Activated T-helper 1 cell treated with Interleukin-2 at 50 U/mL for 16 hours (primary cell): ENCODE measurements at places on chromosomes 7 and 10.

DNA sequence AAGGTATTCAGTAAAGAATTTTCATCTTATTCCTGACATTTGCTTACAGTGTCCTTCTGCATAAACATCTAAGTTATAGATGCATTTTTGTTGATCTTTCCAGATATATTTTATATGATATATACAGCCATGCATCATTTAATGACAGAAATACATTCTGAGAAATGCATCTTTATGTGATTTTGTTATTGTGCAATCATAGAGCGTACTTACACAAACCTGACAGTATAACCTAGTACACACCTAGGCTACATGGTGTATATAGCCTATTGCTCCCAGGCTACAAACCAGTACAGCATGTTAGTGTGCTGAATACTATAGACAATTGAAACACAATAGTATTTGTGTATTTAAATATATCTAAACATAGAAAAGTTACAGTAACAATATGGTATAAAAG lies 642.0 kb downstream of the XPNPEP1 start:
- no peak for DNase-seq

GRCh38 chr7:13551503-13551902 lies 438.0 kb downstream of the ETV1 start:
- no peak for DNase-seq

DNA sequence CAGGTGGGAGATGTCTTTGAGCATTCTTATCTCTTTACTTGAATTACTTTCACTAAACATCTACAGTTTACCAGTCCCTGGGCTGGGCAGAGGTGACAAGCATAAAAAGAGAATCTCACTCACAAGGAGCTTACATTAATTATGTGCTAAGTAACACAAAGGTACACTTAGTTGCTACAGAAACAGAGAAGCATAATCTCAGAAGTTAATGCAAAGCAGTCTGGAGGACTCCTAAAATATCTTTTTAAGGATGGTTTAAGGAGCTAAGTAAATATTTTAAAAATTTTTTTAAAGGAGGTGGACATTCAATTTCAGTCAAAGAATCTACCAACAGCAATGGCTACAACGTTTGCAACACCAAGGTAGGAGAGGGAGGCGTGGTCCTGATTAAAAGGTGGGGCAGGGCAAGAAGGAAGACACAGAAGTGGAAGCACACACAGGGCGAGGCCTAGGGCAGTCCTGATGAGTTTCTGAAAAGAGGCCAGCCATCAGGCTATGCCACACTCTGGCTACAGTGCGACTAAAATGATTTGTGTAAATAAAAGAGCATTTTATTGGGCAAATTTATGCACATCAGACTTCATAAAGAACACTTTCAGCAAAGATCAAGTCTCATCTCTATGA lies 5.3 kb downstream of the LARP4B start:
- DNase-seq, result no peak

GRCh38 chr7:7768977-7769709 lies 50.7 kb upstream of the RPA3 start:
- no peak for DNase-seq

DNA sequence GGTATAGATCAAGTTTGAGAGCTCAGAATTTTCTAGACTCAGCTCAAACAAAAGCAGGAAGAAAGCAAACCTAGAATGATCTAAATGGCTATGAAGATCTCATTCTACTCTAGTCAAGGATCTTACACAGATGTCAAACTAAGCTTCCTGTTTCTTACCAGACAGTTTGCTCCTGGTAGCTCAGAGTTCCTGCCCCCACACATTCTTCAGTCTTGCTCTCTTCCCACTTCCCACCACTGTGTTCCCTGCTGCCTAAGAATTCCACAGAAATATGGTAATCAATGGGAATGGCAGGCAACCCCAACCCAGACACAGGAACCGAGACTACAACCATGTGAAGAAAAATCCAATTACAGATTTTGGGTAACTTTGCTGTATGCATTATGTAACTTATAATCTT lies 133.4 kb upstream of the PTN start:
- no peak for DNase-seq

GRCh38 chr10:118832241-118832651 lies 77.5 kb upstream of the CACUL1 start:
- DNase-seq, result no peak

DNA sequence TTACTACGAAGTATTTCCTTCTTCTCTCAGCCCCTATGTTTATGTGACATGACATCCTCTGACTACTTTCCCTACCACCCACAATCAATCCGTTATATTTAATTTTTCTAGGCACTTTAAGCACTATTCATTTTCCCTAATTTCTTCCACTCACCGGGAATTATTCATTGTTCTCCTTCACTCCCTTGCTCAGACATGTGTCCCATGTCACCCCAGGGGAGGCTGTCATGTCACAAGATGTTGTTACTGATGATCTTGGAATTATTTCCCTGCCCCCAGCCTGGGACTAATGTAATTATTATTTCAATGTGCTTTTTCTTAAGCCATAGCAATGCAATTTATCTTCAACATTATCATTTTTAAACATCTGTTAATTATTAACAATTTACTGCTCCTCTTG lies 317.2 kb downstream of the PHF14 start:
- DNase-seq, result no peak

GRCh38 chr7:140200061-140200989 lies 23.5 kb upstream of the KDM7A start:
- DNase-seq, result no peak
